ENCODE measurements at places on chromosomes 6 and 20. TPM values are rescaled to one million over a fixed set of nuclear protein-coding genes. Genes with fewer than 3 reads are reported as not detected.

The TRIM40 gene
- total RNA-seq: not detected

The PRND gene
- not detected for total RNA-seq

The CCM2L gene
- 1.4 TPM for total RNA-seq

The PLN gene
- total RNA-seq: not detected

The HTR1E gene
- not detected for total RNA-seq

The PXDC1 gene
- total RNA-seq: 6.3 TPM

- H3K36me3 ChIP-seq: no peaks in the 10 kb centered on the region
- H3K4me3 ChIP-seq: no peak overlapping the region
- no peak overlapping the region for H3K27ac ChIP-seq
- no peaks in the 10 kb centered on the region for H3K4me1 ChIP-seq
- no peak for DNase-seq
These were observed 21.6 kb upstream of the TULP4 start for GRCh38 chr6:158290659-158291058.

DNA sequence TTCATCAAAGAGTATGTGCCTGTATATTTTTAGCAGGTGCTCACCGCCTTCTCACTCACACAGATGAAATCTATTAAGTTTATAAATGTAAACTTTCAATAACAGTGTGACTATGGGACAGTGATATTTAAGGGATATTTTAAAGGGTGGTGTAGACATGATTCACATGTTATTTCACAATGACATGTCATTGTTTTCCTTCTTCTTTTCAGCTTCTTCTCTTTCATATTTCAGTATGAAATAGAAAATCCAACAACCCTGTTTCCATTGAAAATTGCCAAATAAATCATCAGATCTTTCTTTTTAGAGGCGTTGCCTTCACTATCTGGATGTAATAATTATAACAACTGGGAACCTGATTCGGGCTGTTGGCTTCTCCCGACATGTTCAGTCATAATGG is 54.8 kb downstream of the PFDN4 start:
- peaks cover 14% of the 10 kb centered on the region for H3K4me1 ChIP-seq
- H3K27ac ChIP-seq: no peak overlapping the region
- no peaks in the 10 kb centered on the region for H3K27me3 ChIP-seq
- H3K4me3 ChIP-seq: no peak overlapping the region
- no peaks in the 10 kb centered on the region for H3K36me3 ChIP-seq
- DNase-seq: no peak

DNA sequence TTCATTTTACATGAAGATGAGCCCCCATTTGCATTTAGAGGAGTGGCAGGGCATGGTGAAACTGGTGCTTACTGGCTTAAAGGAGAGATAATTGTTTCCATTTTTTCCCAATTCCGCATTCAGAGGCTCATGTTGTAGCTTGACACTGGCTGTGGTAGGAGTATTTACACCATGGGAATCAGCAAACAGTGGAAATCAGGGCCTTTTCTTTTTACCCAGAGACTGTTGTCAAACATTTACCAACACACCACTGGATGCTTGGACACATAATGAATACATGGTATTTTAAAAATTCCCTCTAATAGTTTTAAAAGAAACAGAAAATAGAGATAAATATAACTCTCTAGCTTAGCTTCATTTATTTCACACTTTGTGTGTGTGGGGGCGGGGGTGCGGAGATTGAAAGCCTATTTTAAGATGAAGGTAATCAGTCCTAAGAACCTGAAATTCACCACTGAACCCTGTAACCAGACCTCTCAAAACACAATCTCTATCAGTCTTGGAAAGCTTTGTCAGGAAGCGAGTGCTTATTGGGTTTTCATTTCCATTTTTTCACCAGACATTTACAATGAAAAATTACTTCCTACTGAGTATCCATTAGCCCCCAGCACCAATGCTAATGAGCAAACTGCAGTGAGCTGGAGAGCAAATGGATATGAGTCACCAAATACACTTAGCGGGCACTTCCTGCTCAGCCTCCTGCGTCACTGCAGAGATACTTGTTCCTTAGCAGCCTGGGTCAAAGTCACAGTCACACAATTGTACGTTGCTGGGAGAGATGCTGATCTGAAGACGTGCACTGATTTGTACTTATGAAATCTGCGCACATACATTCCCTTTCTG is 532.0 kb downstream of the BCKDHB start:
- H3K27me3 ChIP-seq: no peaks in the 10 kb centered on the region
- H3K4me3 ChIP-seq: no peak overlapping the region
- peak; percentile 81 for DNase-seq
- H3K4me1 ChIP-seq: peaks cover 17% of the 10 kb centered on the region

DNA sequence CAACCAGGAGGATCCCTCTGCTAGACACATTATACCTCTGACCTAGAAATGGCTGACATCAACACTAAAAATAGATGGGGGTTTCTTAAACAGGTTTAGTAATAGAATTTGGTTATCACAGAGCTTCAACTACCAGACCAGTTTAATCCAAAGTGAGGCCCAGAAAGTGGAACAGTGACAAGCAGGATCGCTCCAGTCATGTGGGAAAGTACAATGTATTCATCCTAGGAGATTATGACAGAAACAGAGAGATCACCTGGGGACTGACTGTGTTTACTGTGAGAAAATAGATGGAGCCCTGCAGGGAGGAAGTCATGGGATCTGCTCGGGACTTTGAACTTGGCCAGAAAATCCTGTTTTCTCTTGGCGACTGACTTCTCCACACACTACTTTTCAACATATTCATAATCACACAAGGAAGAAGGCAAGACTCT is 238.7 kb upstream of the SOX4 start:
- no peaks in the 10 kb centered on the region for H3K4me1 ChIP-seq
- H3K36me3 ChIP-seq: no peaks in the 10 kb centered on the region
- H3K4me3 ChIP-seq: no peak overlapping the region
- no peaks in the 10 kb centered on the region for H3K27me3 ChIP-seq

DNA sequence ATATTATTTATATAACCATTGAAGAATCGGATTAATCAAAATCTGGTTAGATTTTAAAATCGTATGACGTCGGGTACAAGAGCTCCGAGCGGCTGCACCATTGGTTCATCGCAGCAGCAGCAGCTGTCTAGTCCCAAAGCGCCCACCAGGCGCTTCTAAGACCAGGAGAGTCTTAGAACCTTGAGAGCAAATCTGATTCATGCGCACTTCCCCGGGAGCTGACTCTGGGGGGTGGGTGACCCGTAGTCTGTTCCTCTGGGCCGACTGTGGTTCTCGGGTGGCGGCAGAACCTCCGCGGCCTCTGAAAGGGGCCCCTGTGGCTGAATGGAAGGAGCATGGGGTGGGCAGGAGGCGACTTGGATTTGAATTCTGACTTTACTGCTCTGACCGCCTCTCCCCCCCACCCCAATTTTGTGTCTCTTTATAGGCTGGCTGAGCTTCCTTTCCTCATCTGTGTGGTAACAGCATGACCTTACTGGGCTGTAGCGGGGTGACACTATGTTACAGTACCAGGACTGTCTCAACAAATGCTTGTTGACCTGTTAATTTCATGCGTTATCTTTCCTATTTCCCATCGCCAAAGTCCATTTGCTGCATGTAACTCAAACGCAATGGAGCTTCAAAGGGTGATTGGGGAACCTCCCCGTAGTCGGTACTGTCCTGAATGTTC is 119.7 kb downstream of the RTN4IP1 start:
- no peak overlapping the region for H3K27ac ChIP-seq
- no peaks in the 10 kb centered on the region for H3K36me3 ChIP-seq
- DNase-seq: no peak
- H3K27me3 ChIP-seq: no peaks in the 10 kb centered on the region
- H3K4me1 ChIP-seq: peaks cover 8% of the 10 kb centered on the region
- no peak overlapping the region for H3K4me3 ChIP-seq

DNA sequence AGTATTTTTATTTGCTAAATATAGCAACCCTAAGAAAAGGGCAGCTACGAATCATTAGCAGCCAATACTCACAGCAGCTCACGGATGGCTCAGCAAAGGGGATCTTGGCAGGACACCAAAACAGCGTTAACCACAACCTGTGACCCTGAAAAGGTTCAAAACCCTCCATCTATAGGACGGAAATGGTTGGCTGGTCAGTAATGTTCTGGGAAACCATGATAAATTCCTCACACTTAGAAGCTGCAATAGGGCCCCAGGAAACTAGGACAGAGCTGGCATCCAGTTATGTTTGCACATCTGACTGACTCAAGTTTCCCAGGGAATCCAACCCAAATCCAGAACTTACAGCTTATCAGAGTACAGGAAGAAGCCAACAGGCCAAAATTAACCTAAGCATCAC is 30.9 kb upstream of the PTPRT start:
- H3K4me1 ChIP-seq: no peaks in the 10 kb centered on the region
- no peak overlapping the region for H3K4me3 ChIP-seq
- peaks cover 31% of the 10 kb centered on the region for H3K27me3 ChIP-seq
- no peak overlapping the region for H3K27ac ChIP-seq
- no peak for DNase-seq

DNA sequence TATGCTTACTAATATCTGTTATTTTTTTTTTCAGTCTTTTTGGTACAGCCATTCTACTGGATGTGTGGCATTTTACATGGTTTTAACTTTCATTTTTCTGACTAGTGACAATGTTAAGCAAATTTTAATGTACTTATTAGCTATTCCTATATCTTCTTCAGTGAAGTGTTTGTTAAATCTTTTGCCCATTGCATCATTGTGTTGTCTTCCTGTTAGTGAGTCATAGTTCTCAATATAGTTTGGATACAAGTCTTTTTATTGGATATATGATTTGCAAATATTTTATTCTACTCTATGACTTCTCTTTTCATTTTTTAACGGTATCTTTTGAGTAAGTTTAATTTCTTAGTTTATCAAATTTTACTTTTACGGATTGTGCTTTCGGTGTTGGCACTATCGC is 519.4 kb downstream of the CDKAL1 start:
- DNase-seq: no peak
- peaks cover 9% of the 10 kb centered on the region for H3K4me1 ChIP-seq
- no peaks in the 10 kb centered on the region for H3K27me3 ChIP-seq

Data from HCT116 (cell line).